ENCODE measurements at places on chromosomes 13 and 19.
A peak's percentile ranks its signal among the peaks of the same experiment; 100 is the strongest.

DNA sequence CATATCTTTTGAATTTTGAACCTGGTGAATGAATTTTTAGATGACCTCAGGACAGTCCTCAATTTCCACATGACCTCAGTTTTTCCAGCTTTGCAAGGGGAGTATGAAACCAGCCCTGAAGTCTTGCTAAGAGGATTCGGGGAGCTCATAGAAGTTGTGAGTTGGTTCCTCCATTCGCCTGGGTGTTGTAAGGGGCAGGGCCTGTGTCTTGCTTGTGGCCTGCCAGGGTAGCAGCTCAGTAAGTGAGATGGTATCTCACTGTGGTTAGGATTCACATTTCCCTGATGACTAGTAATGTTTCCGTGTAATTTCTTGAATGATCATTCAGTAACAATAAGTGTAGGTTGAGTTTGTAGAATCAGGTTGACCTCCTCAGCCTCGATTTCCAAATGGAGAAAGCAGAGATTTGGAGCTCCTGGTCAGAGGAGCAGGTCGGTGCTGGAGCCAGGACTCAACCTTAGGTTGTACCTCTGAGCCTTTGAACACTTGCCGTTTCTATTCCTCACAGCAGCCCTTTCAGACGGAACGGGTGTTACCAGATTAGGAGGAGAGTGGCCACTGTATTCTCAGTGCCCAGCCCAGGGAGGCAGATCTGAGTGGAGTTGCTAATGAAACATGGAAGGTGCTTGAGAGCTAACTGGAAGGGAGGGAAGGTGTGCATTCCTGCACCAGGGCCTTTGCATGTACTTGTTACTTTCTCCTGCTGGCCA, 14.6 kb downstream of the NACC1 start:
- DNase-seq = peak; percentile 87

DNA sequence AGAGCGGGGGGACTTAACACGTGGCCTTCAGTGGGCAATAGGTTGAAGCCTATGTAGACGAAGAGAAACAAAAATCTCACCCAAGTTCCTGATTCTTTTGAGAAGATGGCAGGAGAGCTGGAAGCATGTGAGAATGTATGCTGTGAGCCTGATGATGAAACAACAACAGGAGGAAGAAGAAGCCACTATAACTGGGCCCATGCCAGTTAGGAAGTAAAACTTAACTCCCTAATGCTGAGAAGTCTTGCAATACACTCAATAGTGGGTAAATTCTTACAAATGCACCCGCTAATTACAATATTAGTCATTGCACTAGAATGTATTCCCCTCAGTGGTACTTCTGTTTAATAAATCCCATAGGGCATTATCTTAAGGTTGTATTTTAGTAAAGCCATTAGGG, 9.1 kb downstream of the PCDH17 start:
- no peak for DNase-seq

DNA sequence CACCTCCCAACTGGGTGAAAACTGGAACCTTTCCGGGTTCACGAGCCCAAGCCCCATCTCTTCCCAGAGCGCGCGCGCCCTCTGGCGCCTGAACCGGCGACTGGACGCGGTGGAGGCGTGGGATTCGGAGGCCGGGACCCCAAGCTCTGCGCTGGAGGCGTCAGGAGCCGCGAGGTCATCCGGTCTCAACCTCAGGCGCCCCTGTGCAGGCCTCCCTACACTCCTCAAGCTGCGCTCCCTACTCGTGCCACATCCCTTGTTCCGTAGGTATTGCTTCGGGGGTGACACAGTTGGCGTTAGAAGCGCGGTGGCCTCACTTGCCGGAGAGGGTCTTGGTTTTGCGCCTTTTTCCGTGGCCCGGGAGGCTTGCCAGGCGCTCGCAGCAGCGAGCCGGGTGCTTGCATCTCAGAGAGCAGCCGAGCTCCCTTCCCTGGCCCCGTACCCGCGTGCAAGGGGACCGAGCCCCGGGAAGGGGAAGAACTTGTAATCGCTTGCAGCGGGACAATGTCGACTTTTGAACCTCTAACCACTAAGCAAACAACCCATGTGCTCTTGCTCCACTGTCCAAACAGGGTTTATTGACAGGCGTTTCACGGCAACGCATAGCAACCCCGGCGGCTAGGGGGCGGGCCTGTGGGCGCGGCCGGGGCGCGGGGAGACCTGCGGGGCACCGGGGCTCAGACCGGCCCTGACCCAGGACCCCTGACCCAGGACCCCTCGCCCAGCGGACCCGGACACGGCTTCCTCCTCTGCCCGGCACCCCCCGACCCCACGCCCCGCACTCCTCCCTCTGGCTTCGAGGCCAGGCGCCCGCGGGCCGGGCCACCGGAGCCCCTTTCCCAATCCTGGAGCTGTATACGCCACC, 8.5 kb downstream of the CDX2 start:
- peak; percentile 56 for DNase-seq

DNA sequence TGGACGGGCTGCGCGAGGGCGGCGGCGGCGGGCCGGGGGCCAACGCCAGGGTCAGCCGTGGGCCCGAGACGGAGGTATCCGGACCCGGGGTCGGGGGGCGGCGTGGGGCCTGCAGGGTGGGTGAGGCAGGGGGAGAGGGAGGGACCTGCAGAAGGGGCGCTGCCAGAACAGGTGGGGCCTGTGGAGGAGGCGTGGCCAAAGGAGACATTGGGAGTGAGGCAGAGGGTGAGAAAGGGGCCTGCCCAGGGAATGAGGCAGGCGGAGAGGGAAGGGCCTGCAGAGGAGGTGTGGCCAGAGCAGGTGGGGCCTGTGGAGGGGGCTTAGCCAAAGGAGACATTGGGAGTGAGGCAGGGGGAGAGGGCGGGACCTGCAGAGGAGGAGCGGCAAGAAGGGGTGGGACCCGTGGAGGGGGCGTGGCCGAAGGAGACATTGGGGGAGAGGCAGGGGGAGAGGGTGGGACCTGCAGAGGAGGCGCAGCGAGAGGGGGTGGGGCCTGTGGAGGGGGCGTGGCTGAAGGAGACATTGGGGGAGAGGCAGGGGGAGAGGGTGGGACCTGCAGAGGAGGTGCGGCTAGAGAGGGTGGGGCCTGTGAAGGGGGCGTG, 4.2 kb downstream of the PRR36 start:
- peak; percentile 84 for DNase-seq

GRCh38 chr13:32409001-32409313, 19.0 kb downstream of the N4BP2L1 start:
- no peak for DNase-seq

GRCh38 chr19:47023448-47023794, 3.8 kb downstream of the NPAS1 start:
- DNase-seq = no peak

DNA sequence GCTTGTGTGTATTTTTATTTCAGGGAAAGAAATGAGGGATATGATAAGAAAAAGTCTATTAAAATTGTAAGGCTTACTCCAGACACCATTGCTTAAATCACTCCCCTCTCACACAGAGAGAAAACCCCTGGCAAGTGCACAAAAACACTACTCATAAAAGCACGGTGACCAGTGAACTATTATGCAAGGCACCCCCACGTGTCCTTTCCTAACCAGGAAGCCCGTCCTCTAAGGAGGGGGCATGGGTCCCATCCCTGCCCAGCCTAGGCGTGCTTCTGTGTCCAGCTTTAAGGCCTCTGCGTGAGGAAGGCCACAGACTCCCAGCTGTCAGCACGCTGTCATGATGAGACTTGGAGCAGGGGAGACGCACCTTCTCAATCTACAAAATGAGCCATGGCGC, 83.5 kb downstream of the SLC7A1 start:
- DNase-seq = no peak

DNA sequence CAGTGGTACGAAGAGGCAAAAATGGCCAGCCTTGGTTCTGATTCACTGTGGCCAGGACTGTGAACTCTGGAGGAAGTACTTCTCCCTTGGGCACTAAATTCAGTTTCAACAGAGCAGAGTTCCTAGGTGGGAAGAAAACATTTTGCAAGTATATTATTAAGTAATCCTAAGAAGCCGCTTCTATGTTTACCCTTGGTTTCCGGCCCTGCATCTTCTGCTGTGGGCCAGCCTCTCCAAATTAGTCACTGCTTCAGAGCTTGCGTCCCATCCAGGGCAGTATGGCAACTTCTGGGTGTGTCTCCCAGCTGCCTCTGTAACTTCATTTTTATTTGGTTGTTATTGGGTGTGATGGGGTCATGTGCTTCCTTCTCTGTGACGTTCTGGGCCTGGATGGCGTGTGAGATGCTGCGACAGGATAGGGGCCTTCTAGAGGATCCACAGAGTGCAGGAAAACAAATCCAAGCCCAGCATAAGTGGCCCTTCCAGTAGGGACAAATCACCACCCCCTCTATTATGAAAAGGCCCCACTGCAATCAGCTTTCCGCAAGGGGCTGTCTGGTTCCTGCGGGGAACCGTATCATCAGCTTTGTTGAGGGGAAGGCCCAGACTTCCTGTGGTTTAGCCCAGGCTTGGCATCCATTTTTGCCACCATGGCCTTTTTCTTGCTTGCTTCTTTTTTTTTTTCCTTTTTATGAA, 55.1 kb upstream of the C1QTNF9 start:
- peak; percentile 43 for DNase-seq

DNA sequence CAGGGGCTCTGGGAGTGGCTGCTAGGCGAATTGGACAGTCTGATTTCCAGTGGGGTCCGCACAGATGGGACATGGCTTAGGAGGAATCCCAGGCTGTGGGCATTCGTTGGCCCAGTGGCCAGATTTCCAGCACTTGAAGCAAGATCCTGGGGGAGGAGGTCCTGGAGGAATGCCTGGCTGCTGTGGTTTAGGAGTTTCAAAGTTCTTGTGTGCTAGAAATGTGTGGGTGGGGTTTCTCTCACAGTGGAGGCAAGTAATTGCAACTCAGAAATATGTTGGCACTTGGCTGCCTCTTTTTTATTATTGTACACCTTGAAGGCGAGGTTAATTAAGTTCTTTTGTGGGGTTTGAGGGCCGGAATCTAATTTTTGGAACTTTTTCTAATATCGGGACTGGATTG, 17.1 kb downstream of the IGFL3 start:
- DNase-seq = no peak

- no peak for DNase-seq
Observed at GRCh38 chr13:26468265-26468801, 89.2 kb upstream of the WASF3 start.

GRCh38 chr19:55152017-55152416, 3.0 kb upstream of the TNNT1 start:
- DNase-seq = no peak

GRCh38 chr19:30541575-30541974, 169.4 kb downstream of the ZNF536 start:
- DNase-seq = no peak

DNA sequence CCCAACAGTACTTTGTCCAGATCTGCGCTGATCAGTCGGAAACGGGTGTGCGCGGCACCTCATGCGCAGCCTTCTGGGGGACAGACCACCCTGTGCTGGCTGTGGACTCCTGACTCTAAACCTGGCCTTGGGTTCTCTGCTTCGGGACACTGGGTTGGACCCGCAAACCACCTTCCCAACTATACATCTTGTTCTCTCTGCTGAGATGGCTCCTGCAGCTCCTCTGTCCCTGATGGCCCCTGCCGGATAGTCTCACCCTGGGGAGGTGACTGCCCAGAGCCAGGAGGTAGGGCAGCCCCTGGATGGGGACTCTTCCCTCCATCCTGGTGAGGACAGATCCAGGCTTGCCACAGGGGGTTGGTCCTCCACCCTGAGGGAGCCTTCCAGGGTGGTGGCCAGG, 23.3 kb downstream of the RFX1 start:
- DNase-seq = no peak

- no peak for DNase-seq
Observed at GRCh38 chr13:62837895-62838294, 1422.2 kb upstream of the PCDH20 start.

DNA sequence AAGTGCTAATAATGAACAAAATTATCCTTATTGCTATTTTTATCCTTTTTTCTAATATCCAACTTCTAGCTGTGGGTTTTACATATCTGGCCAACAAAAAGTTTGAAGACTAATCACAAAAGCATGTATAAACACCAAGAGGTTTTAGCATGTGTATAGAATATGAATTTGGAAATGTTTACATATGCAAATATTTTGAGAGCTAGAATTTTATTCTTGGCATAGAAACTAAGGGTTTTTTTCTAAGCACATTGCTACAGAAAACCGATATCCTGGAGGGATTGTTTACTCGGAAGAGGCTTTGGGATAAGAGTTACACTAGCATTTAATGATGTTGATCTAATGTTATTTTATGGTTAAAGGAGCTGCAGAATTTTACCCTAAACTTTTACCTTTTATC, 392.1 kb downstream of the EFNB2 start:
- no peak for DNase-seq

- no peak for DNase-seq
Observed at GRCh38 chr13:71408416-71408815, 458.6 kb downstream of the DACH1 start.

DNA sequence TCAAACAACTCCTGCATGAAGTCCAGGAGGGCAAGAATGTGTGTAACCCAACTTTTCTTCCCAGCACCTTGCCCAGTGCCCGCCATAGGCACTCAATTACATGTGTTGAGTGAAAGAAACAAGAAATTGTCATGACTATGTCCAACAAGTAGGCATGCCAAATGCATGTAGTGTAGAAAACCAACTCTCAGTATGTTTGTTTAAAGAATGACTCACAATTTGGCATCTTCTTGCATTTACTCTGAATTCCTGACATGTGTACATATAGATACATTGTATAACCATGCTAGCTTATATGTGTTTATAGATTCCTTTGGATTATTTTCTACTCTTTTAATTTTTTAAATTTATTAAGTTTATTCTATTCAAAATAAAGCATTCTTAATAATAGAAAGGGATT, 305.0 kb downstream of the EFNB2 start:
- no peak for DNase-seq

DNA sequence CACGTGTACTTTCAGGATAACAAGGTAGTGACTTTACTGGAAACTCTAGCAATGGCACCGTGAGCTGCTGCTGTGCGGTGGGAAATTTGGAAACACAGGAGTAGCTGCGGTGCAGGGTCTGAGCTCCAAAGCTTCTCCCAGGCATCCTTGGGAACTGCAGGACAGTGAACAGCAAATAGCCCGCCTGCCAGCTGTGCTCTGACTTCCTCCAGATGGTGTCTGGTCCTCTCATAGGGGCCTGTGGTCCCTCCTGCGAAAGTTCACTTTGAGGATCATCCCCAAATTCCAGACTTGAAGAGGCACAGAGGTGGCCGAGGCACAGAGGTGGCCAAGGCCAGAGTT, 287.3 kb upstream of the MAB21L1 start:
- no peak for DNase-seq

GRCh38 chr13:45055198-45055901, 65.0 kb upstream of the GTF2F2 start:
- no peak for DNase-seq

DNA sequence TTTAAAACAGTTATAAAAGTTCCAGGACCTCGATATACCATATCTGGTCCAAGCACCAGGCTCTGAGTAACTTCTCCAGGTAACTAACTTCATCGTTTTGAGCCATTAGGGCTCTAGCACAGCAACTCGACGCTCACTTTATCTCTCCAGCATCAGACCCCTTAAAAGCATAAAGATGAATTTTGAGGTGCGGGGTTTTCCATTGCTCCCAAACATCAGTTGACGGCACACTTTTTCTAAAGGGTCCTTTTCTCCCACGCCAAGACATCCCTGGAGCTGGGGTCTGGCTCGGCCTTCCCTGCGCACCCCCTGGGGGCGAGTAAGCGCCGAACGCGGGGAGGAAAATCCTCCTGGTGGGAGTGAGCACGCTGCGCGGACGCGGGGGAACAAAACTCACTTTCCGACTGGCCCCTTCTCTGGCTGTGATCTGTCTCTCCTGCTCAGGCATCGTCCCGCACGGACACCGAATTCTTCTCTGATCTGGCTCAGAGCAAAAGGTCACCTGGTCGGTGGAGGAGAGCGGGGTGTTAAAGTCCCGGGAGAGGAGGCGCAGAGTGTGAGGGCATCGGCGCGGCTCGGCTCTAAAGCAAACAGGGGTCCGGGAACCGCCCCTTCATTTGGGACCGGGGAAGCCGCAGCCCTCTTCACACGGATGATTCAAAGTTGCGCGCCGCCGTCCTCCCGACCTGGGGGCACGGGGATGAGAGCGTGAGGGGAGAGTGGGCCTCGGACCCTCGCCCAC, at the start of gene ATP7B:
Gene ATP7B (minus strand): TSS at position 561 of the 742 bp plus-strand sequence. CDS start 113 bp downstream, at position 448.
- DNase-seq = peak; percentile 58

Measured in hematopoietic multipotent progenitor cell treated with erythropoietin and hydrocortisone succinate and interleukin-3 and kit ligand, for 6 days (in vitro differentiated cells).